Stimulated activated CD8-positive, alpha-beta memory T cell treated with anti-CD3 and anti-CD28 coated beads, Interleukin-15, amount 100 ng/mL, for 48 hours (primary cell): ENCODE measurements at places on chromosomes 6 and 20.
A peak's percentile ranks its signal among the peaks of the same experiment; 100 is the strongest.

DNA sequence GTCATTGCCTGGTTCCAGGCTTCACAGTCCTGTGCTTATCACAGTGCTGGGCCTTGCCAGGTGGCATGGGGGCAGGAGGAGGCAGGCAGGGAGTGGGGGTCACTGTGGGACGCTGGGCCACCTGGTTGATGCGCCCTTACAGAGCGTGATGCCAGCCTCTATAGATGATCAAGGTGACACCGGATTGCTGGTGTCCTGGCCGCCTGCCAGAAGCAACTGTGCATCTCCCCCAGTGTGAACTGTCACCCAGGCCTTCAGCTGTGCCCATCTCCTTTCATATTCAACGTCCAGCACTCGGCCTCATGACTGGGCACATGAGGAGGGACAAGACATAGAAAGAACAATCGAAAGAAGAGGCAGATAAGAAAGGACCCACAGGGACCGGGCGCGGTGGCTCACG lies 318.9 kb downstream of the TAF4 start:
- DNase-seq = no peak

DNA sequence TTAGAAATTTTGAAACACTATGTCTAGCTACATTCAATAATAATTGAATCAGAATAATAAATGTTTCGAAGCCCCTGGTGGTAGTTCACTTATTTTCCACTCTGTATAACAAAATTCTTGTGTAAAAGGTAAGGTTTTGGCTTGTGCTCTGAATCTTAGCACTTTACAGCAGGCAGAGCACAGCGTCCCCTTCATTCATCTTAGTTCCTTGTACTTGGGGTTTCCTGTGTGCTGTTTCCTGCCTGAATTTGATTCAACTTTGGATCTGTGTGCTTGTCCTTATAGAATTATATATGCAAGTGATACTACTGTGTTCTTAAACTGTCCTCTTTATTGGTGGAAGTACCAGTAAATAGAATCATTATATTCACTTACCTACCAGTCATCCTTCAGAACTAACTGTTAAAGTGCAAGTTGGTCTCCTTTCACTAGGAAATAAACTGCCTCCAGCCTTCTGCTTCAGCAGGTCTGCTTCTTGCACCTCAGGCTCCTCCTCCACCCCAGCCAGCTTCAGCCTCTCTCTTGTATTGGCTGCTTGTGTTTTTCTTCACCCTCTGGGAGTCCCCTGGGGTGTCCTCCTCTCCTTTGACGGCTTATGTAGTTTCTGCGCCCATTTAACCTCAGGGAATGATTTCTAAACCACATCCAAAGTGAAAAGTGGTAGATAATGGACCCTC lies 28.8 kb upstream of the TULP4 start:
- no peak for DNase-seq

DNA sequence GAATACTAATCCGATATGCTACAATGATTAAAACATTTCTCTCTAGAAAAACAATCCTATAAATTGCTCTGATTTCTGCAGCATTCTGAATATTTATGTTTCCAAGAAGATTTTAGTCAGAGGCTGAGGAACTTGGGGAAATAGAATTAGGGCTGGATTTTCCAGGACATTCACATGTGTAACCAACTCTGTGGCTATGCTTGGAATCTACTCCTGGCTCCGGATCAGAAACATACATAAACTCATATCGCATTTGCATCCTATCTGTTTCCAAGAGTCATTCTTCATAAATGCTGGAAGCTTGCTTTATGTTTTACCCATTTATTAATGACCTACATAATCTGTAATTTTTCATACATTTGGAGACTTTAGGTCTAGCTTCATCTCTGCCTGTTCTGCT lies 459.9 kb upstream of the MARCKS start:
- no peak for DNase-seq

GRCh38 chr6:26064619-26065257 lies 22.5 kb upstream of the HFE start:
- DNase-seq = no peak

- DNase-seq = no peak
Measured at GRCh38 chr6:45571159-45571558, 193.4 kb upstream of the SUPT3H start.

GRCh38 chr6:52426667-52427066 lies 6.5 kb downstream of the EFHC1 start:
- DNase-seq = no peak

DNA sequence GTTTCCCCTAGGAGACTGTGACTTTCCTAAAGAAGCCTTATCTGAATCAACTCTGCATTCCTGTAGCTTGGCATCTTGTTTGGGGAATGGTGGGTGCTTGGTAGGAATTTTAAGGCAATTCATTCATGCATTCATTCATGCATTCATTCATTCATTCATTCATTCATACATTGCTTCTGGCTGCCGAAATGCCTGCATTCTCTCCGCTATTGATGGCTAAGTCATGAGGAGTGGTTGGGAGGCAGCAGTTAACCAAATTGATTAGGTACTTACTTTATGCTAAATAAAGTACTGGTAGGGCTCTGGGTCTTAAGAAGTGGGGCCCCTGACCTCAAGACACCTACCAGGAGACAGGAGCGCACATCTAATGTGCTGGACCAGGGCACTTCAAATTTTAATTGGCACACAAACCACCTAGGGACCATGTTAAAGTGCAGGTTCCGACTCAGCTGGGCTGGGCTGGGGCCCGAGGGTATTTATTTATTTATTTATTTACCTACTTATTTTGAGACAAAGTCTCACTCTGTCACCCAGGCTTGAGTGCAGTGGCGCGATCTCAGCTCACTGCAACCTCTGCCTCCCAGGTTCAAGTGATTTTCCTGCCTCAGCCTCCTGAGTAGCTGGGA lies 127.6 kb downstream of the ANKRD60 start:
- DNase-seq = no peak

GRCh38 chr6:20377623-20378265 lies 23.9 kb upstream of the E2F3 start:
- DNase-seq = no peak

GRCh38 chr6:102488729-102489128 lies 1095.2 kb downstream of the GRIK2 start:
- no peak for DNase-seq

DNA sequence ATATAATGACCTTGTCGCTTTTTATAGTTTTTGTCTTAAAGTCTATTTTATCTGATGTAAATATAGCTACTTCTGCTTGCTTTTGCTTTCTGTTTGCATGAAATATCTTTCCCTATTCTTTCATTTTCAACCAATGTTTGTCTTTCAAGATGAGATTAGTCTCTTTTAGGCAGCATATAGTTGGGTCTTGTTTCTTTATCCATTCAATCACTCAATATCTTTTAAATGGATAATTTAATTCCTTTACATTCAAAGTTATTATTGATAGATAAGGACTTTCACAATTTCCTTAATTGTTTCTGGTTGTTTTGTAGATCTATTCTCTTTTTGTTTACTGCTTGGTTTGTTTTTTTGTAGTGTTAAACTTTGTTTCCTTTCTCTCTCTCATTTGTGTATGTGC lies 43.5 kb upstream of the TPD52L1 start:
- DNase-seq = no peak

GRCh38 chr20:63122626-63123025 lies 93.3 kb downstream of the YTHDF1 start:
- DNase-seq = no peak

DNA sequence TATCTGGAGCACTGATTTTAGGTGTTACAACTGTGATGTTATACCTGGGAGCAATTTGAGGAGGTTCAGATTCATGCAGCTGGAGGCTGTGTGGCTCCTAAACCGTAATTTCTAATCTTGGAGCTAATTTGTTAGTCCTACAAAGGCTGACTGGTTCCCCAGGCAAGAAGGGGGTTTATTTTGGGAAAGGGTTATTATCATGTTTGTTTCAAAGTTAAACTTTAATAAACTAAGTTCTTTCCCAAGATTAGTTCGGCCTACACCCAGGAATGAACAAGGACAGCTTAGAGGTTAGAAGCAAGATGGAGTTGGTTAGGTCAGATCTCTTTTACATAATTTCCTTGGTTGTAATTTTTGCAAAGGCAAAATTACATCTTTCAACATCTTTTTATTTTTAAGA lies 135.8 kb downstream of the MYO6 start:
- DNase-seq = no peak

DNA sequence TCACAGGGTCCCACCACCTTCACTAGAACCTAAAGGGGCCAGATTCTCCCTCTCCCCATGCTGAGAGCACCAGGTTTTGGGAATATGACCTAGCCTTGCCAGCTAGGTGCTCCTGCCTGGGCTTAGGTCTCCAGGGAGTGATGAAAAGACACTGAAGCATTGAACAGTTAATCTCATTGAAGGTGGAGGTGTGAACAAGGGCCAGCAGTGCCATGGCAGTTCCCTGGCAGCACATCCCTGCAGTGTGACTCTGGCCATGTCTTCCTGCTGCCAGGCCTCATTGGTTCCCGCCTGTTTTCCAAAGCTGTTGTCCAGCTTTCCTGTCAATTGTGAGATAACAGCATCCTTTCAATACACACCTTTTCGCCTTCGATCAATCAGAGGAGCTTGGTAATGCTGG lies 10.9 kb downstream of the PPIL6 start:
- no peak for DNase-seq

DNA sequence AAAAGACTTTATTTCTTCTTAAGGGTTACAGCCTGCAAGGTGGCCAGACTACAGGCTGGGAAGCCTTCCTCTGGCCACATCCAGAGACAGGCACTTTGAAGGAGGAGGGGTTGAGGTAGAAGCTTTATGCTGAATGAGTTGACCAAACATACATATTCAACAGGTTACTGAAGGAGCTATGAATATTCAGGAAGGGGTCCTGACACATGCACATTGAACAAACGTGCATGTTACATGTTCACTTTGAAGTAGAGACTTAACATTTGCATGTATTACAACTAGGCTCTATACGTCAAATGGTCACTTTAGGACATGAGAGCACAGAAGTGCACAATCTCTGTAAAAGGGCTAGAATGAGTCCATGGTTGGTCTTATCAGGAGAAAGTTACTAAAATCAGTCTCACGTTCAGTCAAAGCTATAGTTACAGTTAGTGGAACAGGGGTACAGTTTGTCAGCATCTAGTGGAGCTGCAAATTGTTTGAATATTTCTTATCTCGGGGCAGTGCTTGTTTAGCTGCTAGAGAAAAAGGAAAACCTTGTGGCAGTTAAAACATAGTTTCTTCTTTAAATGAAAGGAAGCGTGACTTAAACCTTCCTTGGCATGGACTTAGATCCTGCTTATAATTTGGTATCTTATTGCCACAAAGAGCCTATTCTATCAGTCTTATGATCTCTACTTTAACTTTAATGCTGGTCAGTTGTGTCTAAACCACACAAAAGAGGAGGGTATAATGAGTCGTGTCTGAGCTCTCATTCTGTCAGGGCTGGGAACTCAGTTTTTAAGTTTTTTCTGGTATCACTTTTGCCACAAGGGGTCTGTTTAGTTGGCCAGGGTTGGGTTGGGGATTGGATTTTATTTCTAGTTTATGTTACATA lies 4.6 kb upstream of the ZSCAN9 start:
- DNase-seq = no peak

DNA sequence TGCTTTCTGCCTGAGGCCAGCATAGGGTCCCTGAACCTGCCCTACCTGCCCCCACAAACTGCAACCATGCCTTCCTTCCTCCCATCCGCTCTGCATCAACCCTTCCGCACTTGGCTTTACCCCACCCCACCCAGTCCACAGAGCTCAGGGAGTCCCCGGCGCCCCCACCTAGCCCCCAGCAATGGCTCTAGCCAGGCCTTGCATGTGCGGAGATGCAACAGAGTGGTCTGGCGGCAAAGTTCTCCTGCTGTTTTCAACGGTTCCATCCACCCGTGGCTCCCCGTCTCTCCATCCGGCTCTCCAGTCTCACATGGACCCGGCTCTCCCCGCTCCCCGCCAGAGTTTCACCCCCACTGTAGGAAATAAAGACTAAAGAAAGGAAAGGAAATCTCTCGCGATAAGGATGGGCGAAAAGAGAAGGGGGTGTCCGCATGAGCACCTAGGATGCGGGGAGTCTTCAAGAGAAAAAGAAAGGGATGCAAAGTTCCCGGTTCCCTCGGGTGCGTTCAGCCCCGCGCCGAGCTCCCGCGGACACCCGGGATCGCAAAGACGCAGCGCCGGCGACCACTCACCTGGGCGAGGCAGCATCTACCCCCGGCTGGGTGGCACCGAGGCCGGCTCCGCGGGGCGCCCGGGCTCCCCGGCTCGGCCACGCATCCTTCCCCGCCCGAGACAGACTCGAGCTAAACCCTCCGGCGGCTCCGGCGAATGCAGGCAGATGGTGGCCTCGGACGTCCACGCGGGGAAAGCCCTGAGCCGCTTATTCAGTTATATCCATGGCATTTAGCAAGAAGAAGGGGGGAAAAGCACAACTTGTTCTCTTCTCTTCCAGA lies 579 bp downstream of the LRFN2 start:
- no peak for DNase-seq

GRCh38 chr20:58457083-58457695 lies 58.0 kb downstream of the APCDD1L start:
- DNase-seq = no peak

GRCh38 chr6:138692978-138693909 lies 80.3 kb upstream of the CCDC28A start:
- peak; percentile 6 for DNase-seq

- DNase-seq = no peak
Measured at GRCh38 chr6:13526727-13527670, 39.6 kb upstream of the GFOD1 start.

DNA sequence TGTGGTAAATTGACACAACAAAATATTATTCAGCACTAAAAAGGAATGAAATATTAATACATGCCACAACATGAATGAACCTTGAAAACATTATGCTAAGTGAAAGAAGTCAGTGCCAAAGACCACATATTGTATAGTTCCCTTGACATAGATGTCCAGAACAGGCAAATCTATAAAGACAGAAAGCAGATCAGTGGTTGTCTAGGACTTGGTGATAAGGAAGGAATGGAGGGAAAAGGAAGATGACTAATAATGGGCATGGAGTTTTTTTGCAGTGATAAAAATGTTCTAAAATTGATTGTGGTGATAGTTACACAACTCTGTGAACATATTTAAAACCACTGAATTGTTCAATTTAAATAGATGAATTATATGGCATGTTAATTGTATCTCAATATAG lies 32.5 kb downstream of the TBX18 start:
- no peak for DNase-seq

- DNase-seq = no peak
Measured at GRCh38 chr6:98973571-98973970, 25.8 kb upstream of the FBXL4 start.

DNA sequence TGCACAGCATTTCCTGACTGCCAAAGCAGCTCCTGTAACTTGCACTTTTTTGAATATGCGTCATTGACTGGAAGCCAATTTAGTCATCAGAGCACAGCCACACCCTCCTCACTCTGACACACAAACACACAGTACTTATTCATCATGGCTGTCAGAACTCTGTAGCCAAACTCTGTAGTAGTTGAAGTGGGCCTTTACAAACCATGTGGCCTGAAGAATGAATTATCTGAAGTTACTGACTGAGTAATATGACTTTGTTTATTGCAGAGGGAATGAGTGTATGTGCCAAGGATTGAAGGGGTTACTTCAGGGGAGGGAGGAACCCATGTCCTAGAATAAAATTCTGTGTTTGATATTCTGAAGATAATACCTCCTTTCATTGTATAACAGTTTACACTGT lies 102.7 kb downstream of the FIG4 start:
- DNase-seq = no peak
